Right atrium auricular region (tissue), 2 donors: ENCODE measurements at places on chromosomes 7 and 10. TPM values are rescaled to one million over a fixed set of nuclear protein-coding genes. Genes with fewer than 3 reads are reported as not detected.

ANXA8L1 gene
- 12.5 TPM for total RNA-seq

KIFBP gene
- total RNA-seq: 48.8 TPM

SPDYE9 gene
- total RNA-seq: not detected

TDRD1 gene
- 1.1 TPM for total RNA-seq

PLXDC2 gene
- total RNA-seq: 43.6 TPM

SLC26A4 gene
- total RNA-seq: 0.30 TPM

AKR1D1 gene
- not detected for total RNA-seq

SLC13A4 gene
- not detected for total RNA-seq

XRCC2 gene
- 0.48 TPM for total RNA-seq

- DNase-seq: no peak
Observed at GRCh38 chr10:92844746-92845145, 3.6 kb upstream of the EXOC6 start.

GRCh38 chr10:29256019-29256418 lies 32.9 kb upstream of the LYZL1 start:
- no peak for DNase-seq

- no peak for DNase-seq
Observed at GRCh38 chr7:76202666-76203030, 952 bp downstream of the SRRM3 start.

DNA sequence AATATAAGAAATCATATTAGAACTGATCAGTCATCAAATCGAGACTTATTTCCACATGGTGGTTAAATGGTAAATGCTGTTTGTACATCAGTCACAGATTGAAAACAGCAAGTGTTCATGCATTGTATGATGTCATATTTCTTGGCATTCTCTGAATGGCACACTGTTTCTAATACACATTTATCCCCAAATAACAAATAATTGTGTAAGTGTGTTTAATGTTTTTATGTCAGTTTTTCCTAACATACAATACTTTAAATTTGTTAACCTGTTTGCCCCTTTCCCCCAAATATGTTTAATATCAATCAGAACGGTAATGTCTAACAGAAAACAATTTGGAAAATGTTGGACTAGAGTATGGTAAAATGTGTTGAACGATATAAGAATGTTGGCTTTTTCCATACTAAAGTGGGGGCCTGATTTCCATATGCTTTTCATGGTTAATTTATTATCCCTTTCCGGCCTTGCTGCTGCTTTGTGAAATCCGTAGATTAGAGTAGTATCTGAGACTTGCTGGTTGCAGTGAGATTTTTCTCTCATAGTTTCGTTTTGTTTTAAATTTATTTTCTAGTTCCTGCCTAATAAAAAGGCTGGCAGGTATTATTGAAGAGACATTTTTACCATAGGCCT lies 23.7 kb downstream of the RAB18 start:
- no peak for DNase-seq

DNA sequence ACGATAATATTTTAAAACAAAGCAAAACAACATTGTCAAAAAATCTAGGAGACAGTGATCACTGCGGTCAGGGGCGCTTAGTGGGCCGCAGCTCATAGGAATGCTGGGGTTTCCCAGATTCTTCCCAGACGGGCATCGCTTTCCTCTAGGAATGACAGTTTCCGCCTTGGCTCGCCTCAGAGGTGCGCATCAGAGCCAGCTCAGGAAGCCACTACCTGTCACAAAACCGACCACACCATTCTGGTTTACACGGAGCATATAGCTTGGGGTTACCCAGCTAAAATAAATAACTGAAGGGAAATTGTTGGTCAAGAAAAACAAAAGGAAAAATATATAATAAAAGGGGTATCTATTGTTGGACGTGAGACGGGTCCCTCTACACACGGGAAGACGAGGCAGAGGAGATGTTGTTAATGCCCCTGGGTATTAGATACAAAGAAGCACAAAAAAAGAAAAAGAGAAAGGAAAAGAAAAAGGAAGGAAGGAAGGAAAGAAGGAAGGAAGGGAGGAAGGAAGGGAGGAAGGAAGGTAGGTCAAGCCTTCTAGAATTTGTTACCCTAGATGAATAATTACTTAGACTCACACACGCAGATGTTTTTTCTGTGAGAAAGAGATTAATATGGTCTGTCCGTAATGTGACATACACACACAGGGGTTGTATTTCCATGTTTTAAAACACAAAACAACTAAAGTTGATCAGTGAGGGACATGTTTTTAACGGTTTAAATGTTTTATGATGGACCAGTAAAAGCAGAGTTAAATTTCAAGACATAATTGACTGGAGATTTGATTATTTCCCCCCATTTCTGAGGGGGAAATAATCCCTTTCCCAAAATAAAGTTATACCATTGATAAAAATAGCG lies 292.4 kb upstream of the NFE2L3 start:
- DNase-seq: no peak

- no peak for DNase-seq
Observed at GRCh38 chr10:821322-821721, 110.2 kb downstream of the LARP4B start.

DNA sequence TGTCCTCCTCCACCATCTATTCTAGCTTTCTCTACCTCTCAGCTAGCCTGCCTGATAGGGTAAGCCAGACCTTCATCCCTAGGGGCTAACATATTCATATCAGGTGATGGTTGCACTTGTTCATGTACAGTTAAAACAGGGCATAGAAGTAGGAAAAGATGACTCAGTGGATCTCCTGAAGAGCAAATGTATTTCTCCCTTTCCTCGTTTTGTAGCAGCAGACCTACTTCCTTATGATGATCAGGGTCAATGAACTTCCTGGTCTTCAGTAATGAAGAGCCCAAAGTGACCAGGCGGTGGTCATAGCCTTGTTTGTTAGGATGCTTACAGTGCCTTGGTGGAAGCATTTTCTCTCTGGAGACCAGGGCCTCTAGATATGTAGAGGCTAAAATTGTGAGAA lies 6.3 kb downstream of the LIPJ start:
- DNase-seq: no peak

- DNase-seq: no peak
Observed at GRCh38 chr7:156618078-156618779, 22.3 kb upstream of the RNF32 start.

- no peak for DNase-seq
Observed at GRCh38 chr10:58818900-58819299, 306.2 kb downstream of the BICC1 start.
